ENCODE measurements at places on chromosomes 7 and 10.

GRCh38 chr10:43238462-43238861, 28.4 kb downstream of the RASGEF1A start:
- DNase-seq = no peak

DNA sequence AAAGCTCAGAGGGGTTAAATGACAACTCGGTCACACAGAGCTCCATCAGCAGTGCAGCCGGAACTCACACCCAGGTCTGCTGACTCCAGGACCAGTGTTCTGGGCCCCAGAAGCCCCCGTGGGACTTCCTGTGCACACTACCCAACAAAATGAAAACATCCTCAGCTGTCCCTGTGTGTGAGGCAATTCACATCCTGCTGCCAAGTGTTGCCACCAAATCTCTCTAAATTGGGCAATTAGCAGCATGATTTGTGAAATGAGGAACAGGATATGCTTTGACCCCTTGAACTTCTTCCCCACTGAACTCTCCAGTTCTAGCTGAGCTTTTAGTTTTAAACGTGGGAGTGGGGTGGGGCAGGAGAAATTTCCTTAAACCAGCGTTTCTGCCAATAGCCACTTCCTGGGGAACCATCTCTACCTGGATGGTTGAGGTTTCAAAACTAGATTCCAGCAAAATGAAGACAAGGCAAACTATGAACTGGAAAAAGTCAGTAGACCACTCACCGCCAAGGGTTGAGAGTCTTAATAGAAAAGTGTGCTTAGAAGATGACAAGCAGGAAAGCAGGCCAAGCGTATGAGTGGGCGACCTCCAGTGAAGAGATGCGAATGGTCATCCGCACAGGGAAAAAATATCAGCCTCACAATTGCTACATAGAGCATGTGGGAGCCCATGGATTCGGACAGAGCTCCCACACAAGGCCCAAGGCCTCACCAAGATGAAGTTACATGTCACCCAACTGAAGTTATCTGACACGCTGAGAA, 51.9 kb upstream of the CHST15 start:
- DNase-seq = no peak

- DNase-seq = no peak
Measured at GRCh38 chr7:10998996-10999757, 25.5 kb downstream of the PHF14 start.

- DNase-seq = peak; percentile 70
Measured at GRCh38 chr7:47493976-47494911, 87.7 kb downstream of the TNS3 start.

DNA sequence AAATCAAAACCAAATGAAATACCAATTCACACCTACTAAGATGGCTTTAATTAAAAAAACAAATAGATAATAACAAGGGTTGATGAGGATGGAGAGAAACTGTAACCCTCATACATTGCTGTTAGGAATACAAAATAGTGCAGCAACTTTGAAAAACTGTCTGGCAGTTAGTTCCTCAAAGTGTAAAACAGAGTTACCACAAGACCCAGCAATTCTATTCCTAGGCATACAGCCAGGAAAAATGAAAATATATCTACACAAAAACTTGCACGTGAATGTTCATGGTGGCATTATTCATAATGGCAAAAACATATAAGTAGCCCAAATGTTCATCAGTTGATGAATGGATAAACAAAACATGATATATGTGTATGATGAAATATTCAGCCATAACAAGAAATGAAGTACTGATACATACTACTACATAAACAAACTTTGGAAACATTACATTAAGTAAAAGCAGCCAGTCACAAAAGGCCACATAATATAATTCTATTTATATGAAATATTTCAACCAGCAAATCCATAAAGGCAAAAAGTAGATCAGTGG, 83.5 kb downstream of the BRAF start:
- DNase-seq = no peak

GRCh38 chr7:85474234-85474633, 287.4 kb upstream of the SEMA3D start:
- no peak for DNase-seq

- peak; percentile 74 for DNase-seq
Measured at GRCh38 chr7:4103352-4104091, 578.6 kb upstream of the FOXK1 start.

- no peak for DNase-seq
Measured at GRCh38 chr7:151824373-151824933, 52.5 kb downstream of the PRKAG2 start.

GRCh38 chr7:26603631-26604030, 260.8 kb downstream of the SKAP2 start:
- DNase-seq = peak; percentile 69

DNA sequence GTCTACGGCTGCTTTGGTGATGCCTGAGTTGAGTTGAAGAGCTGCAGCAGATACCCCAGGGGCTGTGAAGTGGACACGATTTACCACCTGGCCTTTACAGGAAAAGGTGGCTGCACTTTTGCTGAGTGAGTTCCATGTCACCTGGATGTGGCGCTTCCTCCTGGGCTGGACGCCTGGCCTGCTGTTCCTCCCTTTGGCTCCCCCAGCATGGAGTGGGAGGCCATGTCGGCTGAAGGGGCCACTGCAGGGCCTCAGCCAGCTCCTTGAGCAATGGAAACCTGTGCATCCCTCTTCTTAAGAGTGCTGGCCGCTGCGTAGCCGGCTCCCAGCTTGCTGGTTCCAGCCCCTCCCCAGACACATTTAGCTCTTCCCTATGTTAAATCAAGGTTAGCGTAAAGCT, 221.0 kb downstream of the GLRX3 start:
- DNase-seq = no peak

GRCh38 chr10:5830629-5831445, 17.6 kb upstream of the GDI2 start:
- no peak for DNase-seq

DNA sequence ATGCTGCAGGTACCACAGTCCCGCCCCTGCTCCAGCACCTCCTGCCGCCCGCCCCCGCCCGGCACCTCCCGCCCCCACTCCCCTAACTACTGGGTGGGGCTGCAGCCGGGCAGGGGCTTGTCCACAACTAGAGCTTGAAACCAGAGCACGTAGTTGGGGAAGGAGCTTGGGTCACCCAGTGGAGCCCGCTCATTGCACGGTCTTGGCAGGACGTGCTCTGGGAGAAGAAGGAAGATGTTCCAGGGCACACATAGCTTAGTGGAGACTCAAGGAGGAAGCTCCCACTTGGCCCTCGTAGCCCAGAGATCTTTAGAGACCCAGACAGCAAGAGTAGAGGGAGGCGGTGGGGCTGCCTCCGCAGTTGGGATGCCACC, 692 bp downstream of the IGFBP1 start:
- DNase-seq = no peak

DNA sequence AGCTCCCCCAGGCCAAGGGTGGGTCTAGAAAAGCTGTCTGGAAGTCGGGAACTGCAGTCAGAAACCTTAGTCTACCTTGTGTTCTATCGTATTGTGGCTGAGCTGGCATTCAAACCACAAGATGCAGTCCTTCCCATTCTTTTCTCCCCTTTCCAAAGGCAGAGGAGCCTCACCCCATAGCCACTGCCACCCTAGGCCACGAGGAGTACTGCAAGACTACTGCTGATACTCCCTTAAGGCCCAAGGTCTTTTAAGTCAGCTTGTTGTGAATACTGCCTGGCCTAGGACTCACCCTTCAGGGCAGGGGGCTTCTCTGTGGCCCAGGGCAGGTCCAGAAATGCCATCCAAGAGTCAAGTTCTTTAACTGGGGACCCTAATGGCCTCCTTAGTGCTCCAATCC, 214.5 kb upstream of the CNTNAP2 start:
- no peak for DNase-seq

DNA sequence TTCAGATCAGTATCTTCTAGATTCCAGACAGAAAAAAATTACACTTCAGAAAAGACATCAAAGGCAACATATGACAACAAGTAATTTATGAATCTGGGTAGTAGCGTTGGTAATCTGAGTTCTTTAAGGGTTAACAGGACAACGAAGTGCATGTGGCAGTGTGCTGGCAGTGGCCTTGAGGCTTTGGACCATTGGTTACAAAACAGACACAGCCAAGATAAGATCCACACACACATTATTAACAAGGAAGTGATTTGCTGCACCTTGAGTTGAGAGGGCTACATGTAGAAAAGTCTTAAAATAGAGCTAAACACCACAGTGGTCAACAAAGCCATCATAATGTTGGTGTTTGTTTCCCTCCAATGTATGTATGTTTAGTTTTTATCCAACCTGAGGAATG, 40.6 kb downstream of the AKR1D1 start:
- no peak for DNase-seq

DNA sequence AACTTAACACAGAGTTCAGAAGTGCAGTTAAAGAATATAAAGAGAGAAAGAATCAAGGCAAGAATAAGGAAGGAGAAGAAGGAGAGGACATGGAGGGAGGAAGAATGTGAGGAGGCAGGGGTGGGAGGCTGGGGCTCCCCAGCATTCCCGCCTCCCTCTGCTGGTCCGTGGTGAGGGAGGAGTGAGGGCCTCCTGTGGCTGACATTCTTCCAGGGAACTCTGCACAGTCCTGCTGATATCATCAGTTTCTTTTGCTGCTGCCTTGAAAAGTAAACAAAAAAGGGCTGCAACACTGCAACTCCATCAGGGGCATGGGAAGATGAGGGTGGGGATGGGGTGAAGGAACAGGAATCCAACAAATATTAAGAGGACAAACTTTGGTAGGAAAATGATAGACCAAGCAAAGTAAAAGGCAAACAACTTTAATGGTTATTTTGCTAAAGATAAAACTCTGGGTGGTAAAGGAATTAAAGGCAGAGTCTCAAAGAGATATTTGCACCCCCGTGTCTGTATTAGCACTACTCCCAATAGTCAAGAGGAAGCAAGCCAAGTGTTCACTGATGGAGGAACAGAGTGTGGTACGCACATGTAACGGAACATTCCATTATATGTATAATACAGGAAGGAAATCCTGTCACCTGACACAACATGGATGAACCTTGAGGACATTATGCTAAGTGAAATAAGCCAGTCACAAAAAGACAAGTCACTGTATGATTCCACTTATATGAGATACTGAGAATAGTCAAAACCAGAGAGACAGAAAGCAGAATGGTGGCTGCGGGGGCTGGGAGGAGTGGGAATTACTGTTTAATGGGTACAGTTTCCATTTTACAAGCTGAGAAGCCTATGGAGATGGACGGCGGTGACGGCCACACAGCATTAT, 8.0 kb upstream of the SPOCK2 start:
- peak; percentile 60 for DNase-seq

GRCh38 chr7:152699079-152699478, 23.1 kb upstream of the XRCC2 start:
- peak; percentile 41 for DNase-seq

DNA sequence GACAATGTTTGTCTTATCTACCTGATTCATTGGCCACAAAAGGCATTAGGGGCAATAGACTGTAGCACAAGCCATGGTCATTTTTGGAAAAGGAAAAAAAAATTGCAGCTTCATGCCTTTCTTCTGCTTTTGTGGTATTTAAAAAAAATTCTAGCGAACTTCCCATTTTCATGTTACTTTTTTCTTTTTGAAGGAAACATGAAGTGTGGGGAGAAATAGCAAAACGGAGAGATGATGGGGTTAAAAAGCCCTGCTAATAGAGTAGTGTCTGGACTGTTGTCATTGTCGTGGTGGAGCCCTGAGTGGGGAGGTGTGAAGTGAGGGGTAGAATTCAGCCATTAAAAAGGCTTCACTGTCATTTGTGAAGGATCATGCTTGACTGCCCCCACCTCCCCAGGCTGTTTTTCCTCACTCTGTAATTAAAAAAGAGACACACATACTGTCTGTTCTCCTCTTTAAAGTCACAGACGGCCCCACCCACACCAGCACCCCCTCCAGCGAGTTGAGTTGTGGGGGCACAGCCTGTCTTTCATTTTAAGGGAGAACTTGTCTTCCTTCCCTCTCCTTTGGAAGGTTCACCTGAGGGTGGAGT, 272.4 kb downstream of the CREB5 start:
- DNase-seq = no peak

- no peak for DNase-seq
Measured at GRCh38 chr10:26437637-26438461, at the start of gene APBB1IP. TSS of gene APBB1IP (plus strand) at chr10:26438341. CDS start at chr10:26492327, 53,986 bp downstream.

DNA sequence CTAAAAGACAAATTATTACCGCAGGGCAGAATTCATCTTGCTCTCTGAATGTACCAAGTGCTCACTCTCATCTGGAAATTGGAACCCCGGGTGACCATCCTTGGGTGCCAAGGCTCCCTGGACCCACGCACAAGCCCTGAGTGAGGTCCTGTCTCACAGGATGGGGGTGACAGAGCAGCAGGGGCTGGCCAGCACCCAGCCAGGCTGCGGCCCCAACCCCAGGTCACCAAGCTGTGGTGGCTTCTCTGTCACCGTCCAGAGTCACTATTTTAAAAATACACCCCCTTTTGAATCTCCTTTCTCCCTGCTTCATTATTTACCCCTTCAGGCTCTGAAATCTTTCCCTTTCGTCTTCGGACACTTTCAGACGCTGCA, 148.6 kb downstream of the PRKAG2 start:
- DNase-seq = no peak

DNA sequence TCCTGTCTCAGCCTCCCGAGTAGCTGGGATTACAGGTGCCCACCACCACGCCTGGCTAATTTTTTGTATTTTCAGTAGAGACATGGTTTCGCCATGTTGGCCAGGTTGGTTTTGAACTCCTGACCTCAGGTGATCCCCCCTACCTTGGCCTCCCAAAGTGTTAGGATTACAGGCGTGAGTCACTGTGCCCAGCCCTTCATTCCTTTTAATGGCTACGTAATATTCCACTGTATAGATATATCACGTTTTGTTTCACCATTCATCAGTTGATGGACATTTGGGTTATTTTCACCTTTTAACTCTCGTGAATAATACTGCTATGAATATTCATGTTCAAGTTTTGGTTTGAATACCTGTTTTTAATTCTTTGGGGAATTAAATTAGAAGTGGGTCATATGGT, 44.6 kb upstream of the CYCS start:
- no peak for DNase-seq

- no peak for DNase-seq
Measured at GRCh38 chr7:83832009-83832408, 183.1 kb upstream of the SEMA3E start.

GRCh38 chr10:46285966-46286620, 704 bp upstream of the ANTXRL start:
- no peak for DNase-seq

DNA sequence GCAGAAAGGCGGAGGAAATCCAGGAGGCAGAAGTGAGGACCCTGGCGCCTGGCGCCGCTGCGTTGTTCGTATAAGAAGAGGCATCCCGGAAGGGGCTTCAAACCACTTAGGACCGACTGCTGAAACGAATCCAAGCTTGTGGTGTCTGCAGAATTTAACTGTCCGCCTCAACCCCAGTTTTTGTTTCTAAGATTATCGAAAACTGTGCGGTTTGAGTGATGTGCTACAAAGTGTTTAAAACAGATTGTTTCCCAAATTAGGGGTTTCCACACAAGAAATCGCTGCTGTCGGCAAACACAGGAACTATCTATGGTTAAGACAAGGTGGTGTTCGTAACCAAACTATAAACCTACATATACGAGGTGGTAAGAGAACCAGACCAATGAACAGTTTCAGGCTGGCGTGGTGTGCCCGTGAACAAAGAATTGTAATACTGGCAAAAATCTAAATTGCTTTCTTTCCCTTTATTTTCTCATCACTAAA, 835 bp upstream of the DGKI start:
- no peak for DNase-seq

GRCh38 chr10:97547271-97547600, 25.3 kb upstream of the ANKRD2 start:
- no peak for DNase-seq

- peak; percentile 76 for DNase-seq
Measured at GRCh38 chr10:132685101-132685891, 100.7 kb downstream of the NKX6-2 start.
